ENCODE measurements at places on chromosomes 12 and 14.

GRCh38 chr12:130969223-130969622 lies 15.5 kb downstream of the ADGRD1 start:
- DNase-seq, result no peak

- no peak for DNase-seq
These were observed 20.7 kb upstream of the TUBA1C start for GRCh38 chr12:49244176-49244575.

GRCh38 chr12:93245543-93245942 lies 132.2 kb upstream of the NUDT4 start:
- no peak for DNase-seq

DNA sequence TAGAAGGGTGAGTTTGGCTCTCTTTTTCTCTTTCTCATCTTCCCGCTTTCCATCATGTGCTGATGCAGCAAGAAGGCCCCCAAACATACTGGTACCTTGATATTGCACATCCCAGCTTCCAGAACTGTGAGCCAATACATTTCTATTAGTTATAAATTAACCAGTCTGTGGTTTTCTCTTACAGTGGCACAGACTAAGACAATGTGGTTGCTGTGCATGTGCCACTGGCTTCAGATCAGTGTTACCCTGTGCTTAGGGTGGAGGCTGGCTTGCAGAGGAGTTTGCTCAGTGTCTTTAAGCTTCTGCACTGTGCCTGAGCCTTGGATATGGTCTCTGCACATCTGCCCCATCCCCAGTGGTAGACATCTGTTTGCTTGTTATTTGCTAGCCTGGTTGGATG lies 5.5 kb downstream of the IFI27L2 start:
- DNase-seq, result no peak

- DNase-seq, result peak; percentile 53
These were observed 61.9 kb downstream of the ESR2 start for GRCh38 chr14:64232095-64232838.

DNA sequence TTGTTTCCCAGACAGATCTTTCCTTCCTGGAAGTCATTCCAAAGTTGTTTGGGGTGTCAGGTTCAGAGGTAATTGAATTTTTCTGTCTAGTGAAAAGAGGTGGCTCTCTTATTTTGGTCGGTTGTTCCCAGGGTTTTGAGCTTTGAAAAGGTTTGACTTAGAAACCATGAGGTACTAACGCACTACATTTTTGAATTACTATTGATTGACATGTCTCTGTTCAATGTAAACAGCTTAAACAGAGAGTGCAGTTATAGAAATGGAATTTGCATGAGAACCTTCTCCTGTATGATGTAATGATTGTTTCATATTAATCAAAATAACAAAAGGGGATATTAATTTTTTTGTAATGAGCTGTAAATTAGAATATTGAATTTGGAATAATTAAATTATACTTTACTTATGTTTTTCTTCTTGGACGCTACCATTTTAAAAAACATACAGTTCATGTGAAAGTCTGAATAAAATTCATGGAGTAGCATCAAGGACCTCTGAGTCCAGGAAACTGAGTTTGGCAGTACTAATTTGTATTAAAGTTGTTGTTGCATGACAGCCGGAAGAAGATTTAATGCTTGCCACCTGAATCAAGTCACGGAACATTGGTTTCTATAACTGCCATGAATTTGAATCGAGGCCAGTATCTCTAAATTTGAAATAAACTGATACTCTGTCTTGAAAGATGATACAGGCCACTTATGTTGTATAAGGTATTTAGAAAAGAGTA lies 41.7 kb downstream of the NPAS3 start:
- no peak for DNase-seq

- peak; percentile 88 for DNase-seq
These were observed 43.9 kb downstream of the SSPN start for GRCh38 chr12:26239122-26239851.

- no peak for DNase-seq
These were observed 16.5 kb downstream of the CCER1 start for GRCh38 chr12:90938451-90938850.

DNA sequence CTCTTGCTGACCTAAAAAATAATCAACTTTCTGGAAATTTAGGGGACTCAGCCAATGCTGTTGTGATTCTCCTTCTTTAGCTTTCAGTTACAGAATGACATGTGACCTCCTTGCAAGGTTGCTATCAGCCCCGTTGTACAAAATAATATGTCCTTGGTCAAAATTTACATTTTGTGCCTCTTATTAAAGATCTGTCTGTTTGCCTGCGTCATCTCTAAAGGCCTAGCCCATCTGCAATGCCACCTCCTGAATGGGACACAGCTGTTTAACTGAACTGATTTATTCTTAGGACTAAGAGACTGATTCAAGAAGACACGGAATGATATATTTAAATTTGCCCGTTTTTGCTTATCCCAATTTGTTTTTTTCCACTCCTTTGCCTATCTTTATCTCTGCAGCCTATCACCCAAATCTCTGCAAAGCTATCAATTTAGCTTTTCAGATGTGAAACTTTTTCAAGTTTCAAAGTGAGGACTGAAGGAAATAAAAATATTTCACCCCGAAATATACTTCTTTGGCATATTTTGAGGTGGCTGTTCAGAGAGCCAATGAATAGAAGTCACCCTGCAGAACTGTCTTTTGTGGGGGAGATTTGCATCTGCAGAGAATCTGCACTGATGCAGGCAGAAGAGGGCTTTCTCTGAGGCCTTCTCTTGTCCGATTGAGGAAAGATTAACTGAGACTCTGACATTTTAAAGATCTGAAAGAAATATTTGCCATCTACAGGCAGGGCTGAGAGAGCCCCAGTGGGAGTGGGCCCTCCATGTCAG lies 126.0 kb downstream of the VEZT start:
- no peak for DNase-seq

GRCh38 chr12:84874125-84874824 lies 38.3 kb downstream of the SLC6A15 start:
- peak; percentile 18 for DNase-seq

DNA sequence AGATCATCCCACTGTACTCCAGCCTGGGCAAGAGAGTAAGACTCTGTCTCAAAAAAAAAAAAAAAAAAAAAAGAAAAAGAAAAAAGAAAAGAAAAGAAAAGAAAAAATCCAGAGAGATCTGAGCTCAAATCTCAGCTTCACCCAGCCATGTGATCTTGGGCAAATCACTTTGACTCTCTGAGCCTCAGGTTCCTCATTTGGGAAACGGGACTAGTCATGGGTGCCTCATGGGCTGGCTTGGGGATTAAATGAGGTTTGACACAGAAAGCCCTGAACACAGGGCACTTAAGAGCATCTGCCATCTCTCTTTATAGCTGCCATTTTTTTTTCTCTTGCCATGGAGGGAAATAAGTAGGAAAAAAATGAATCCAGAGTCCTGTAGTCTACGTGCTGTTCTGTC lies 86.2 kb upstream of the MYL2 start:
- DNase-seq, result no peak

GRCh38 chr12:56995201-56995929 lies 11.0 kb downstream of the ZBTB39 start:
- no peak for DNase-seq

DNA sequence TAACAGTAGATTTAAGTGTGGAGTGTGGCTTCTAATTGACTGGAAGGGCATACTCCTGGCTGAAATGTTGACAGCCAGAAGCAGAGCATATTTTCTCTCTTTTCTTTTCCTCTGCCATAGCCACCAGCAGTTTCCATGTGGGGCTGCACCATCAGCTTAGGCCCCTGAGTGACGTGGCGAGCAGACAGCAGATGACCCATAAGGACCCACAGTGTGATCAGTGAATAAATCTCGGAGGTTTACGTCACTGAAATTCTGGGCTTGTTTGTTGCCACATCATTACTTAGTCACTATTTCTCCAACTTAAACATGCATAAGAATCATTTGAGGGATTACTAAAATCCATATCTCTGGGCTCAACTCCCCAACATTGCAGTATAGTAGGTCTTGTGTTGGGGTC lies 549.7 kb upstream of the TMEM132C start:
- no peak for DNase-seq

DNA sequence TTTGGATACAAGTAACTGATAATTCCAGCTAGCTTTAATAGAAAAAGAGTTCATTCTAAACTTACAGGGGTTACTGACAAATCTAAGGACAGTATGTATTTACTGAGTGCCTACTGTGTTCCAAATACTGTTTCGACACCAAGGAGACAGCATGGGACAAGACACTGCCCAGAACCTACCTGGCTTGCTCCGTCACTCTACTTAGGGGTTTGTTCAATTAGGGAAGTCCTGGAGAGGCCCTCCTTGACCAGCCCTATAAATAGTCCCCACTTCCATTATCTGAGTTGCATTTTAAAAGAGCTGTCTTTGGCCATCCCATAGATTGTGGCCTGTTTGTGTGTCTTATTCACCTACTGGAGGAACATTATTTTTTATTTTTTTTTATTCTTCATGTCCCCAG lies 129.5 kb upstream of the ATF1 start:
- no peak for DNase-seq

- DNase-seq, result no peak
These were observed 326.1 kb downstream of the PDZRN4 start for GRCh38 chr12:41514021-41514777.

- no peak for DNase-seq
These were observed 41.9 kb downstream of the STX2 start for GRCh38 chr12:130796985-130797686.

- DNase-seq, result no peak
These were observed 425.3 kb upstream of the FBXO33 start for GRCh38 chr14:39857376-39858055.

DNA sequence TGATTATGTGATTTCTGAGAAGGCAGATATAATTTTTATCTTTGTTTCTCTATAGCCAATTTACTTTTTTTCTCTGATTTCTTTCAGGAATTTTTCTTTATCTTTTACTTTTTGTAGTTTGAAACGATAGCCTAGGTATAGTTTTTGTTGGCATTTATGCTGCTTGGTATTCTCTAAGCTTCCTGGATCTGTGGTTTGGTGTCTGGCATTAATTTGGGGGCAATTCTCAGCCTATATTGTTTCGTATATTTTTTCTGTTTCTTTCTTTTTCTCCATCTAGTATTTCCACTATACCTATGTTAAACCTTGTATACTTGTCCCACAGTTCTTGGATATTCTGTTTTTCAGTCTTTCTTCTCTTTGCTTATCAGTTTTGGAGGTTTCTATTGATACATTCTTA lies 45.0 kb downstream of the CRADD start:
- DNase-seq, result no peak

DNA sequence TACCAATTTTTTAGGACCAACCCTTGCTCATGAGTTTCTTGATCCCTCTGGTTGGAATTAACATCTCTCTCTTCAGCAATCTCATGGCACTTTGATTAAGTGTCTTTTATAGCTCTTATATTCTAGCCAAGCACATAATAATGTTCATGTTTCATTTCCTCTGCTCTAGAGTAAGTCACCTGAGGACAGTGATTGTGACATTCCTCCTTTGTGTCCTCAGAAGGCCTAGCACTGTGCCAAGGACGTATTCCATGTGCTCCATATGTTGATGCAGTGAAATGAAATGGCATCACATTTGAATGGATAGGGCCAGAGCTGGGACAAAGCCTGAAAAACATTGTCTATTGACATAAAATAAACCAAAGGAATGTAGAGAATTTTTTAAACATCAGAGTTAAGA lies 322.8 kb upstream of the PRICKLE1 start:
- DNase-seq, result no peak

GRCh38 chr14:22164616-22165015 lies 424.4 kb downstream of the DAD1 start:
- DNase-seq, result no peak

GRCh38 chr12:69171881-69172280 lies 67.5 kb upstream of the CPSF6 start:
- DNase-seq, result no peak

DNA sequence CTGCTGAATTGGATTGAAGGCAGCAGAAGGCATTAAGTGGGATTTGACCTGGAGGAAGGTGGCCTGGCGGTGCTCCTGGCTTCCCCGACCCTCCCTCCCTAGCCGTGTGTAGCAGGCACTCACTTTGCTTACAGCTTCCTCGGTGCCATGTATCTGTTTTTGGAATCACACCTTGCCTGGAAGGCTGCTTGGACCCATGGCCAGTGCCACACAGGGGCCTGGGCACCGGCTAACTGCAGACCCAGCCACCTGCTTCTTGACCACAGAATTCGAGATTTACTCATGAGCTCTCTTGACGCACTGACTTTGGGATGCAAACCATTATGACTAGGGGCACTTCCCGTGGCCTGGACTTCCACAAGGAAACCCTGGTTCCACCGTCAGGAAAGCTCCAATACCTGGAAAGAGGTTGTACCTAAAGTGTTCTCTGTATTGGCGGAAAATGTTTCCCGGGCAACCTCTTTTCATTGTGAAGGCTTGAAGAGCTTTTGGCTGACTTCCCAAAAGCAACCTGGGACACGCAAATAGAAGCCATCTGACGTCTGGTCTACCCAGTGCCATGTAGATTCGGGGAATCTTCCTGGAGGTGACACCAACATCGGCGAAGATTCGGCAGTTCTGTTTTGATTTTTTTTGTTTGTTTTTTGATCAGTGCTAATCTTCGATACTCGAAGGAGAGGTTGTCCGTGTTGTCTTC lies 125.6 kb upstream of the RTL1 start:
- DNase-seq, result no peak

DNA sequence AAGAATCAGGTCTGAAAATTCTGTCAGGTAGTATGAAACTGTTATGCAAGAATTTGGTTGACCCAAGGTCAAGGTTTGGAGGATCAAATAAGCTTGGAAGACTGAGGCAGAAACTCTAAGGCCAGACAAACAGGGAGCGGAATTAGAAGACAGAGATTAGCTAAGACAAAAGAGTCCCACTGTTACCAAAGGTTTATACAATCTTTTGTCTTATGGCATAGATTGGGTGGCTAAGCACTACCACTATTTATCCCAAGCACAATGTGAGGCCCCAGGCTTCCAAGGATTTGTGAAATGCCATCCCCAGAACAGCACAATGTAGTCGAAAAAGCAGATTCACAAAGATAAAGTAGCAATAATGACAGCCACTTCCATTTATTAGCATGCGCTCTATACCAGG lies 311.2 kb downstream of the SEC23A start:
- no peak for DNase-seq

GRCh38 chr12:81350309-81350708 lies 272.4 kb downstream of the ACSS3 start:
- no peak for DNase-seq

DNA sequence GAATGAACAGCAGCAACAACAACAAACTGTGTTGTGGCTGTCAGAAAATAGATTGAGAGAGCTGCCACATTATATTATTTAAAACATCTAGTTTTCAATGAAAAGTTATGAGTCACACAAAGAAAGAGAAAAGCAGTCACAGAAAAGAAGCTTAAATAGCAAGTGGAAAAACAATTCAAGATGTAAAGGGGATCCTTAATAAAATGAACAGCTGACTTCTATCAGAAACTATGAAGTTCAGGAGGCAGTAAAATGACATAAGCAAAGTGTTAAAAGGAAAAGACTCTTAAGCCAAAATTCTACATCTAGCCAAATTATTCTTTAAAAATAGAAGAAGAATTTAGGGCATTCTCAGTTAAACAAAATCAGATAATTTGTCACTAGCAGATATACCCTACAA lies 5.6 kb downstream of the CLEC14A start:
- no peak for DNase-seq

- DNase-seq, result no peak
These were observed 4.7 kb downstream of the NAA25 start for GRCh38 chr12:112103758-112104503.

GRCh38 chr12:62848418-62848817 lies 86.5 kb downstream of the PPM1H start:
- no peak for DNase-seq

GRCh38 chr14:57209561-57209960 lies 59.1 kb downstream of the EXOC5 start:
- no peak for DNase-seq

- DNase-seq, result no peak
These were observed 7.4 kb upstream of the OR10P1 start for GRCh38 chr12:55629058-55629841.

All from AG09319 (cell line).